ENCODE measurements at places on chromosomes 7 and 10.

DNA sequence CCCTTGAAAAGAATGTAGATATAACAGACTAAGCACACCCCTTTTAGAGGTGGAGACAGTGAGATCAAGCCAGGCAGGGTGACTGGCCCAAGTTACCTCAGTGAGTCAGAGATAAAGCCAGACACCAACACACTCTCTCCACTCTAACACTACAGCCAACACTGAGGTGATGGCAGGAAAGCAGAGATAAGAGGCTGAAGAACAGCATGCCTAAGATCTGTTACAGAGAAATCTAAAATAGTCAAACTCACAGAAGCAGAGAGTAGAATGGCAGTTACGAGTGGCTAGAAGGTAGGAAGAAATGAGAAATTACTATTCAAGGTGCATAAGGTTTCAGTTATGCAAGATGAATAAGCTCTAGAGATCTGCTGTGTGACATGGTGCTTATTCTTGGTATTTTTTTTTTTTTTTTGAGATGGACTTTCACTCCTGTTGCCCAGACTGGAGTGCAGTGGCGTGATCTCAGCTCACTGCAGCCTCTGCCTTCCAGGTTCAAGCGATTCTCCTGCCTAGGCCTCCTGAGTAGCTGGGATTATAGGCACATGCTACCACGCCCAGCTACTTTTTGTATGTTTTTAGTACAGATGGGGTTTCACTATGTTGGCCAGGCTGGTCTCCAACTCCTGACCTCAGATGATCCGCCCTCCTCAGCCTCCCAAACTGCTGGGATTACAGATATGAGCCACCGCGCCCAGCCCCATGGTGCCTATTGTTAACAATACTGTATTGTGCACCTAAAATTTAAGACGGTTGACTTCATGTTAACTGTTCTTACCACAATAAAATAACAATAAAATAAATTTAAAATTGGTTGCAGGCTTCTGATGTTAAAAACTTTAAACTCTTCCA, 28.7 kb downstream of the ICA1 start:
- DNase-seq = peak; percentile 80

GRCh38 chr10:109207361-109207760, 716.0 kb downstream of the XPNPEP1 start:
- DNase-seq = peak; percentile 27

GRCh38 chr7:28362812-28363211, 49.5 kb upstream of the CREB5 start:
- no peak for DNase-seq

GRCh38 chr10:15787426-15787825, 67.7 kb upstream of the ITGA8 start:
- no peak for DNase-seq

All from mesendoderm (in vitro differentiated cells).